CD4-positive, alpha-beta T cell (primary cell): ENCODE measurements at places on chromosomes 7 and 10. TPM values are rescaled to one million over a fixed set of nuclear protein-coding genes. Genes with fewer than 3 reads are reported as not detected.

DNA sequence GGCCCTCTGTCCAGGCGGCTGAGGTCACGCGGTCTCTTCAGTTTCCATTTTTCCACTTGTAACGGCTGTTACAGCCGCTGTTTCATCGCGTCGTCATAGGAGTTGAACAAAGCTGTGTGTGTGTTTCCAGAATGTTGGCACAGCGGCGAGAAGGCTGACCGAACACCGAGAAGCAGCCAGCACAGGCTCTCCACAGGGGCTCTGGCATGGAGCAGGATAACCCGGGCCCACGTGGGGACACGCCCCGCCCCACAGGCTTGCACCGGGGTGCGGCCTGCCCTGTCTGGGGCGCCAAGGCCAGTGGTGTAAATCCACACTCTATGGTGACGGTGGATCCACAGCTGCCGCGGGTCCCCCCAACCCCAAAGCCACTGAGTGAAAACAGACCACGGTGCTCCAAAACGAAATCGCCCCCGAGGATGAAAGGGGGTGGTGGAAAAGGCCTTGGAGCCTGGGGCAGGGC is 448.2 kb downstream of the DNAJB6 start:
- no peak overlapping the region for H3K4me3 ChIP-seq
- no peak for DNase-seq
- H3K27ac ChIP-seq: no peak overlapping the region
- H3K36me3 ChIP-seq: no peaks in the 10 kb centered on the region

ADCYAP1R1 gene
- not detected for total RNA-seq

STEAP4 gene
- total RNA-seq: not detected

FZD8 gene
- total RNA-seq: 2.2 TPM

DNA sequence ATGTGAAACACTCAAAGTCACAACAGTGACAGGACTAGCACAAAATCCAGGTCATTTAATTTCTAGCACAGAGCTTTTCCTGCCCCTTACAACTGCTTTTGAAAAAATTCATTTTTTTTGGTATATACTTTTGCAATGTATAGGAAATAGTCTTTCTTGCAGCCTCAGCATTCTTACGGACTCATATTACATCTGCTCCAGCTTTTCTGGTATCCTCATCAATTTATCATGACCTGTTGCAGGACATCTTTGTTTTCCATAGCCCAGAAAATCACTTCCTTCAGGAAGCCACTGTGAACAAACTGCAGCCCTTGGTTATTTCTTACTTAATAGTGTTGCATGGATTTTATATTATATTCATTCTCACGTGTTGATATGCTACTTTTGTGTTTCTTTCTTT is 347.9 kb upstream of the MTPN start:
- H3K4me3 ChIP-seq: no peak overlapping the region
- no peaks in the 10 kb centered on the region for H3K4me1 ChIP-seq
- H3K27me3 ChIP-seq: no peaks in the 10 kb centered on the region
- H3K36me3 ChIP-seq: no peaks in the 10 kb centered on the region

DNA sequence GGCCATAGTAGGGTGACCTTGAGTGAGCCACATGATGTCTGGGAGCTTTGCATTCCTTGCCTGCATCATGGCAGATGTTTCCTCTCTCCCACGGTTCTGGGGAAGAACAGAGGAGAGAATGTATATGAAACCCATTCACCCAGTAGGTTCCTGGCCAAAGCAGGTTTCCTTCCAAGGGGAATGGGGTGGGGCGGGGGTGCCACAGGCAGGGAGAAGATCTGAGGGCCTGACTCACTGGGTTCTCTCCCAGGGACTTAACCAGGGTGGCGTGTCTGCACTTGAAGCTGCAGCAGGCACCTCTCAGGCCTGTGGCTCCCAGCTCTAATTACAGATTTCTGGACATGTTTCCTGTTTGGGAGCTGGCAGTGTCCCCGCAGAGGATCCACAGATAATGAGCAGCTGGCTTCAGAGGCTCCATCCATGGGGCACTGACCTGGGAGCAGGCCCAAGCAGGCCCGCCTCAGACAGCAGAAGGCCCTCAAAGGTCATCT is 50.2 kb upstream of the ZMIZ1 start:
- DNase-seq: no peak
- H3K27ac ChIP-seq: no peak overlapping the region
- H3K36me3 ChIP-seq: no peaks in the 10 kb centered on the region
- H3K4me1 ChIP-seq: peaks cover 10% of the 10 kb centered on the region
- H3K27me3 ChIP-seq: no peaks in the 10 kb centered on the region
- H3K4me3 ChIP-seq: no peak overlapping the region

- no peak overlapping the region for H3K27ac ChIP-seq
- no peaks in the 10 kb centered on the region for H3K36me3 ChIP-seq
- no peak overlapping the region for H3K4me3 ChIP-seq
- no peaks in the 10 kb centered on the region for H3K27me3 ChIP-seq
- DNase-seq: no peak
Measured at GRCh38 chr7:79287981-79288380, 165.5 kb downstream of the MAGI2 start.

DNA sequence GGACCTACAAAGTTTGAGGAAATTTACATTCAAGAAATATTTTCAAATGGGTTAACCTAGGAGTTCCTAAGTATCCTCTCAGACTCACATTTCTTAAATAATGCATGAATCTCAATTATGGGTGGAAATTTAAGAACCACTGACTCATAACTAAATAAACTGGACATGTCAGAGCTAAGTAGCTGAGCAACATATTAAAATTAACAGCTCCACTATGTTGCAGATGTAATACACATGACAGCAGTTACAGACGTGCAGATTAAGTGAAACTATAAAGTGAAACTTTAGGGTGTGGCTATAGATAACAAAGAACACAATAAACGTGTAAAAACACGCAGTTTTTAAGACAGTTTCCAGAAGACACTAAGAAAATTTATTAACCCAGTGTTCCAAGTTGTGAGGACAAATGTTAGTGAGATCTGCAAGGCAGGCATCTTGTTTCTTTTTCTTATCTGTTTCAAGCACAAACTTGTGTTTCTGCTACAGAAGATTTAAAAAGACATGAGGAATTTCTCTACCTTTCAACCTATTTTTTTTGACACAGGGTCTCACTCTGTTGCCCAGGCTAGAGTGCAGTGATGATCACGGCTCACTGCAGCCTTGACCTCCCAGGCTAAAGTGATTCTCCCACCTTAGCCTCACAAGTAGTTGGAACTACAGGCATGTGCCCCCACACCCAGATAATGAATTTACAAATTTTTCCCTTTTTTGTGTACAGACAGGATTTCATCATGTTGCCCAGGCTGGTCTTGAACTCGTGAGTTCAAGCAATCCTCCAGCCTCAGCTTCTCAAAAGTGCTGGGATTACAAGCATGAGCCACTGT is 25.3 kb downstream of the DNMBP start:
- H3K36me3 ChIP-seq: no peaks in the 10 kb centered on the region
- no peak for DNase-seq
- no peaks in the 10 kb centered on the region for H3K27me3 ChIP-seq
- H3K4me1 ChIP-seq: no peaks in the 10 kb centered on the region
- no peak overlapping the region for H3K4me3 ChIP-seq

GRID2IP gene
- total RNA-seq: 0.36 TPM

CRTAC1 gene
- total RNA-seq: not detected

DNA sequence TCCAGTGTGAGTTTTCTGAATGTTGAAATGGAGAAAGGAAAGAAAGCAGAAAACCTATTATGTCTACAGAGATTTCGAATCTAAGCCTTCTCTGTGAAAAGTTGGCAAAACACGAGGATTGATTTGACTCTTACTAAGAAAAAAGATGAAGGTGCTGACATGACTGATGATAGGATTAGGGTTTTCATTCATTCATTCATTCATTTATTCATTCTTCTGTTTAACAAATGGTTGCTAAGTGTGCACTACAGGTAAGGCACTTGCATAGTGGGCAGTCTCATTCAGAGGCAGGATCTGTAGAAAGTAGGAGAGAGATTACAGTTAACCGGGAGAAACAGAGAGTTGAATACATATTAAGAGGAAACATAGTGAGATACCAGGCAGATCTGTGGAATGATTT is 137.1 kb downstream of the ZNF365 start:
- H3K36me3 ChIP-seq: no peaks in the 10 kb centered on the region
- DNase-seq: no peak
- no peak overlapping the region for H3K4me3 ChIP-seq
- no peaks in the 10 kb centered on the region for H3K4me1 ChIP-seq
- no peak overlapping the region for H3K27ac ChIP-seq
- H3K27me3 ChIP-seq: no peaks in the 10 kb centered on the region

DNA sequence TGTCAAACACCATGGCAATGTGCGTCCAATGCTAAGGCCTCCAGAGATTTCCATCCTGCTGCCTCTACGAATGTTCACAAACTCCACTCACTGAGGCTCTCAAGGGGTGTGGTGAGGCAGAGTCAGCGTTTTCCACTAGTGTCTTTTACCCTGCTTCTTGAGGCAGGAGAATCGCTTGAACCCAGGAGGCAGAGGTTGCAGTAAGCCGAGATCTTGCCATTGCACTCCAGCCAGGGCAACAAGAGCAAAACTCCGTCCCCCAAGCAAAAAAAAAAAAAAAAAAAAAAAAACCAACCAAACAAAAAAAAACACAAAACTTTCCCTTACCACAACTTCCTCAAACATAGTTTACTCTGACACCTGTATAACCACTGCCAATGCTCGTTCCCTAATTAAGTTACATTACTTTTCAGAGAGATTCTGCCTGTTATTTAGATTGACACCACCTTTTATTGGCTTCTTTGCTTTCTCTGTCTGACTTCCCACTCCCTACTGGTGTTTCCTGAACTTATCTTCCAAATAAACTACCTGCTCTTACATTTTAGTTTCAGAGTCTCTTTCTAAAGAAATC is 102.1 kb upstream of the ZNF746 start:
- DNase-seq: no peak
- no peak overlapping the region for H3K27ac ChIP-seq
- H3K36me3 ChIP-seq: peaks cover 33% of the 10 kb centered on the region
- H3K4me3 ChIP-seq: no peak overlapping the region
- no peaks in the 10 kb centered on the region for H3K27me3 ChIP-seq

GRCh38 chr7:1100386-1100785 is 12.5 kb downstream of the GPER1 start:
- H3K4me3 ChIP-seq: no peak overlapping the region
- no peak overlapping the region for H3K27ac ChIP-seq
- no peaks in the 10 kb centered on the region for H3K27me3 ChIP-seq

DNA sequence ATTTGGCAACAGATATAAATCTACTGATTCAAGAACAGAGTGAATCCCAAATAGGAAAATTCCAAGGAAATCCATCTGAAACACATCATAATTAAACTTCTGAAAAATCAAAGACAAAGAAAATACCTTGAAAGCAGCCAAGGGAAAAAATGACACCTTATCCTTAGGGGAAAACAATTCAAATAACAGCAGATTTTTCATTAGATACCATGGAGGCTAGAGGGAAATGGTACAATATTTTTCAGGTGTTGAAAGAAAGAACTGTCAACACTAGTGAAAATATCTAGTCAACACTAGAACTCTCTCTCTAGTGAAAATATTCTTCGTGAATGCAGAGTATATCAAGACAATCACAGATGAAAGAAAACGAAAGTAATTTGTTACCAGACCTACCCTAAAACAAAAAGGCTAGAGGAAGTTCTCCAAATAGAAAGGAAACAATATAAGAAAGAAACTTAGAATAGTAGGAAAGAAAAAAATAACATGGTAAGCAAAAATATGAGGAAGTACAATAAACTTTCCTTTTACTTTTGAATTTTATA is 5.7 kb upstream of the FAM241B start:
- H3K36me3 ChIP-seq: no peaks in the 10 kb centered on the region
- no peaks in the 10 kb centered on the region for H3K27me3 ChIP-seq
- no peak overlapping the region for H3K27ac ChIP-seq
- H3K4me3 ChIP-seq: no peak overlapping the region
- H3K4me1 ChIP-seq: peaks cover 17% of the 10 kb centered on the region

RPEL1 gene
- not detected for total RNA-seq

PLA2G12B gene
- total RNA-seq: not detected

FAM149B1 gene
- total RNA-seq: 7.7 TPM

DNA sequence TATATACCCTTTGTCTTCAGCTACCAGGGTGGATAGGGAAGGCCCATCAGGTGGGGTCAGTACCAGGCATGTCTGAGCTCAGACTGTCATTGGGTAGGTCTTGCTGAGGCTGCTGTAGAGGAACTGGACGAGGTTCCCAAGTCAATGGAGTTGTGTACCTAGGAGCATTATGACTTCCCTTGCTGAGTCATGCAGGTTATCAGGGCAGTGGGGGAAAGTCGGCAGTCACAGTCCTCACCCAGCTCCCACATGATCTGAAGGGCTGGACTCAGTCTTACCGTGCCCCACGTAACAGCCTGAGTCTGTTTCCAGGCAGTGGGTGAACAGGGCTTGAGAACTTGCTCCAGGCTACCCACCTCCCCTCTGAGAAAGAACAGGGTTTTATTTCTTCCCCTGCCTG is 260.8 kb upstream of the COBL start:
- no peaks in the 10 kb centered on the region for H3K27me3 ChIP-seq
- no peaks in the 10 kb centered on the region for H3K4me1 ChIP-seq
- no peak overlapping the region for H3K27ac ChIP-seq
- no peak overlapping the region for H3K4me3 ChIP-seq

DNA sequence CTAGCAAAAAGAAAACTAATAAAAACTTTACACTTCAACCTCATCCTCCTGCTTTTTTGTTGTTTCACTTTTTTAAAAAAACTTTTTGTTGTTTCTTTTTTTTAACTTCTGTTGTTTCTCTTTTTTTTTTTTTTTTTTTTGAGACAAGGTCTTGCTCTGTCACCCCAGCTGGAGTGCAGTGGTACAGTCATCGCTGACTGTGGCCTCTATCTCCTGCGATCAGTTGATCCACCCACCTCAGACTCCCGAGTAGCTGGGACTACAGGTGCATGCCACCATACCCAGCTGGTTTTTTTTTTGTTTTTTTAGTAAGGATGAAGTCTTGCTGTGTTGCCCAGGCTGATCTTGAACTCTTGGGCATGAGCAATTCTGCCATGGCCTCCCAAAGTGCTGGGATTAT is 58.0 kb upstream of the HELLS start:
- no peak overlapping the region for H3K27ac ChIP-seq
- no peaks in the 10 kb centered on the region for H3K36me3 ChIP-seq
- no peak for DNase-seq
- H3K27me3 ChIP-seq: peaks cover 4% of the 10 kb centered on the region
- no peak overlapping the region for H3K4me3 ChIP-seq

DNA sequence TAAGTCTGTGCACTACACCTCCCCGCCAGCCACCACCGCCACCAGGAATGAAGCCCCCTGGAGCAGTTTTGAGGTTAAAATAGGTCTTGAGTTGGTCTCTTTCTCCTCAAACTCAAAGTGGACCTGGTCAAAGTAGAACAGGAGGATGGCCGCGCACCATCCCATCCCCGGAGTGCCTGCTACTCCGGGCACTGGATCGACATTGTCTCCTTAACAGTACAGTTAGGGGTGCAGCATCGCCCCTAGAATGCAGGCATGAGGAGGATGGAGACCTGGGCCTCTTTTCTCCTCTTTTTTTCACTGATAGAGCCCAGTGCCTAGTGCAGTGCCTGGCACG is 145.5 kb downstream of the SLIT1 start:
- H3K27me3 ChIP-seq: no peaks in the 10 kb centered on the region
- peaks cover 10% of the 10 kb centered on the region for H3K4me1 ChIP-seq
- H3K4me3 ChIP-seq: no peak overlapping the region
- DNase-seq: no peak

PAPSS2 gene
- total RNA-seq: not detected

- no peaks in the 10 kb centered on the region for H3K4me1 ChIP-seq
- no peaks in the 10 kb centered on the region for H3K27me3 ChIP-seq
- H3K27ac ChIP-seq: no peak overlapping the region
- no peak overlapping the region for H3K4me3 ChIP-seq
- H3K36me3 ChIP-seq: no peaks in the 10 kb centered on the region
Measured at GRCh38 chr10:106560925-106561640, 603.4 kb downstream of the SORCS1 start.

GRCh38 chr7:41769162-41769561 is 66.3 kb upstream of the INHBA start:
- DNase-seq: no peak
- H3K36me3 ChIP-seq: no peaks in the 10 kb centered on the region
- H3K4me1 ChIP-seq: no peaks in the 10 kb centered on the region

RBM20 gene
- total RNA-seq: 1.1 TPM

LBX1 gene
- not detected for total RNA-seq
